Activated B cell treated with CpG ODN at 0.5 μM for 24 hours (primary cell): ENCODE measurements at places on chromosomes 7 and 10. TPM values are rescaled to one million over a fixed set of nuclear protein-coding genes. Genes with fewer than 3 reads are reported as not detected.

CCL24 gene
- total RNA-seq = 0.81 and 1.2 TPM in 2 replicates

- H3K36me3 ChIP-seq = peaks cover 14% of the 10 kb centered on the region
- H3K4me3 ChIP-seq = no peak overlapping the region
- no peak for DNase-seq
- H3K27me3 ChIP-seq = no peaks in the 10 kb centered on the region
These were observed 111.7 kb upstream of the GJD4 start for GRCh38 chr10:35493196-35494118.

DNA sequence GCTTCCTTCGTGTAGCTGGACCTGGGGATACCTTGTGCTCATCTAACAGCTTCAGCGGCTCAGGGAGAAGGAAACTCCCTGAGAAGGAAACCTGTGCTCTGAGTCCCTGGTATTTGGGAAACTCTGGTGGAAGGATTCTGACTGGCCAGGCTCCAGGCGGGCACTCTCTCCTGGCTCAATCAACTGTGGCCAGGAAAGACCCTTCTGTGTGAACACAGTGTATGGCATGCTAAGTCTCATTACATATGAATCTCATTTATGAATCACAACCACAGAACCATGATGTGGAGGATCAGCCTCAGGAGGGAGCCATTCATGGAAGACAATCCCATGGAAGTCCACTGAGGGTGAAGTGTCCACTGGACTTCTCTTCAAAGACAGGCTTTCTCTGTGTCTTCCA is 20.9 kb downstream of the NPS start:
- no peak for DNase-seq
- H3K4me3 ChIP-seq = no peak overlapping the region
- no peaks in the 10 kb centered on the region for H3K4me1 ChIP-seq
- no peaks in the 10 kb centered on the region for H3K36me3 ChIP-seq
- no peaks in the 10 kb centered on the region for H3K27me3 ChIP-seq
- H3K27ac ChIP-seq = no peak overlapping the region

PRSS37 gene
- total RNA-seq = not detected in 2 replicates

LRRC4 gene
- total RNA-seq = 0.07 and 0.16 TPM in 2 replicates

HOXA13 gene
- not detected in 2 replicates for total RNA-seq

DNA sequence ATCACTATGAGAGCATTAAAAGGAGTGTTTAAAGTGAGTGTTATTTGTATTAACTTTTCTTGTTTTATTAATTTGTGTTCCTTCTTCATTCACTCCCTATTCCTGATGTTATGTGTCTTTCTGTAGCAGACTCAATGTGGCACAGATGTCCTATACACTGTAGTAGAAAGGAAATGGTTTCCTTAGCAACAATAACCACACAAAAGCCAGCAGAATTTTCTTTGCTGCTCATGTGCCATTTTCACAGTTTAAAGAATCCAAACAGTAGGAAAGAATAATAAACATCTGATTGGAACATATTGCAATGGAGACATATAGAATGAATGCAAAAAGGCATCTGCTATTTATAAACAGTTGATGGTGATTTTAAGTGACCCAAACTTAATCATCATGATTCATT is 763.6 kb downstream of the PHTF2 start:
- DNase-seq = no peak
- no peaks in the 10 kb centered on the region for H3K27me3 ChIP-seq
- H3K36me3 ChIP-seq = no peaks in the 10 kb centered on the region
- no peak overlapping the region for H3K27ac ChIP-seq
